CD4-positive, alpha-beta T cell treated with Interleukin-6 for 4 hours (primary cell): ENCODE measurements at places on chromosomes 12 and 14.

DNA sequence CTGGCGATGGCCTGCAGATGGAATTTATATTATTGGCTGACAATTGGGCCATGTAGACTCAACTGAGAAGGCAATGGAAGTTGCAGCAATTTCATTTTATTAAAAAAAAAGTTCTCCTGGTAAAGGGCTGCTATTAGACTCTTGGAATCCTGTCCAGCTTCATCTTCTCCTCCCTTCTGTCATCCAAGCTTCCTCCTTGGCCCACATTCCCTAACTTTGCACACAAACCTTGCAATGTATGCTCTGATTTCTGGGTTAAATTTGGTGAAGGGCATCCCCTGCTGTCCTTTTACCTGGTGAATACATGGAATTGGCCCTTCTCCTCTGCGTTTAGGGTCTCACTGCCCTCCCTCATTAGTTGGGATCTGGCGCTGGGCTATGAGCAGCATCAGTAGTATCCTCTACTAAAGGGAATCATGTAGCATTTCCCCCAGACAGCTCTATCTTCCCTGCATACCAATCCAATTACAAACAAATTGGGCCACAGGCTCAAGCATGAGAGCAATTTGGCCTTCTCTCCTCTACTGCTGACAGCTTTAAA is 336.9 kb downstream of the BMP4 start:
- DNase-seq, result no peak

GRCh38 chr14:53964249-53964648 is 7.6 kb upstream of the BMP4 start:
- DNase-seq, result no peak

GRCh38 chr14:43938588-43939281 is 568.3 kb downstream of the FSCB start:
- DNase-seq, result no peak

- no peak for DNase-seq
Measured at GRCh38 chr12:126430921-126431320, 1365.7 kb downstream of the AACS start.

- DNase-seq, result peak; percentile 52
Measured at GRCh38 chr14:67514650-67515385, 18.3 kb upstream of the PLEKHH1 start.

DNA sequence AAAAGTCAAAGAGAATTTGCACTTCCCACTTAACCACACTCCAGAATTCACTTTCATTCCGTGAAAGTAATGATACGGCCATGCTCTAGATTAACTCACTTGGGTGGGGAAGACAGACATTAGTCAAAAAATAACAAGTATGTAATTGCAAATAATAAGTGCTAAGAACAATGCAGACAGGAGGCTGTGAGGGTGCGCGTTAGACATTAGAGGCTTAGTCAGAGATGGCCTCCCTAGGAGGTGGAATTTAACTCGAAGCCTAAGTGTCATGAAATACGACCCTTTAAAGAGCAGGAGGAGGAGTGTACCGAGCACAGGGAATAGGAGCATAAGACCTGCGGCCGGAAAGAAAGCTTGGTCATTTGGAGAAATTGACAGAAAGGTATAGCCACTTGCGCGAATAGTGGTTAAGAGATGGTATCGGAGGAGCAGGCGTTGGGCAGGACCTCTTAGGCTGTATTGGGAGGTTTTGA is 628 bp downstream of the SNRPF start:
- DNase-seq, result peak; percentile 5
